ENCODE measurements at places on chromosomes 16 and 17. TPM values are rescaled to one million over a fixed set of nuclear protein-coding genes. Genes with fewer than 3 reads are reported as not detected.

The BCO1 gene
- not detected for total RNA-seq

The SYT17 gene
- total RNA-seq = under 0.01 TPM

The KRTAP4-1 gene
- total RNA-seq = not detected

The PRCD gene
- total RNA-seq = 5.3 TPM

The TMEM238L gene
- total RNA-seq = not detected

The CACNG3 gene
- not detected for total RNA-seq

The KCNH6 gene
- total RNA-seq = not detected

The FOXF1 gene
- not detected for total RNA-seq

Data from osteoblast (primary cell).